HepG2 (cell line): ENCODE measurements at places on chromosomes 11 and 22. TPM values are rescaled to one million over a fixed set of nuclear protein-coding genes. Genes with fewer than 3 reads are reported as not detected.

DNA sequence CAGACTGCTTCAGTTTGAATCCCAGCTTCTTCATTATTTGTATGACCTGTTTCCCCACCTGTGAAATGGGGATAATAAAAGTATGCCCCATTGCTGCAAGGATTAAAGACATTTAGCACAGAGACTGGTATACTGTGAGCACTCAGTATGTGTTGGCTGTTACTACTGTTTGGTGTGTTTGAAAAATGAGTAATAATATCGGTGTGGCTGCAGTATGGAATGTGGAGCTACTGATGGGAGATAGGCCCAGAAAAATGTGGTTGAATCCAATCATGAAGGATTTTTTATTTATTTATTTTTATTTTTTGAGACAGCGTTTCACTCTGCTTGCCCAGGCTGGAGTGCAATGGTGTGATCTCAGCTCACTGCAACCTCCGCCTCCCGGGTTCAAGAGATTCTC is 9.1 kb upstream of the C1QTNF4 start:
- no peak for DNase-seq

DNA sequence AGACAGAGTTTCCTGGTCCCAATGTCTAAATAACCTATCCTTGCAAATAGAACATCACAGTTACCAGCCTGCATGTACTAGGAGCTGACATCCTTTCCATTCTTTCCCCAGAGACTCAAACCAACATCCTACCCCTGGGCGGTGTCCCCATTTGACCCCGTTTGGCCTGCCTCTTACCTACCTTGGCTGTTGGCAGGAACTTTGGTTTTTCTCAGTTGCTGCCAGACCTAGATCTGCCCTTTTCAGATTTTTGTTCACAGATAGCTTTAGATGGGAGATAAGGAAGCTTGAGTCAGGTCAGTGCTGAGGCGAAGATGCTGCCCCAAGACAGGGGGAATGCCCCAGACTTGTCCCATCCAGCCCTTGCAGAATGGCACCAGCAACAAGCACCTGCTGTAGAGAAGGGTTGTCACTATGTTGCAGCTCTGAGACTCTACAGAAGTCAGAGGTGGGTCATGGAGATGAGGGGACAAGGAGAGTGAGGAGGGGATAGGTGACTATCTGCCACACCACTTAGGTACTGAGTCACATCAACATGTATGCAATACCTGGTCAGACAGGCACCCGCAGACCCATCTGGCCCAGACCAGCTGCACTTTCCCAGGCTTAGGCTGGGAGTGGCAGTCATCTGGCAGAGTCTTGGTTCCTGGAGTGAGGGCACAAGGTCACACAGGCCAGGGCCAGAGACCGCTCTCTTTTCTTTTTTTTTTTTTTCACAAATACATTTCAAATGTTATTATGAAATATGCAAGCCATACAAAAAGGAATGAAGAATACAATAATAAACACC is 61.5 kb upstream of the POU2AF1 start:
- no peak for DNase-seq

GRCh38 chr11:77071671-77072605 is 5.2 kb downstream of the CAPN5 start:
- DNase-seq, result no peak

DNA sequence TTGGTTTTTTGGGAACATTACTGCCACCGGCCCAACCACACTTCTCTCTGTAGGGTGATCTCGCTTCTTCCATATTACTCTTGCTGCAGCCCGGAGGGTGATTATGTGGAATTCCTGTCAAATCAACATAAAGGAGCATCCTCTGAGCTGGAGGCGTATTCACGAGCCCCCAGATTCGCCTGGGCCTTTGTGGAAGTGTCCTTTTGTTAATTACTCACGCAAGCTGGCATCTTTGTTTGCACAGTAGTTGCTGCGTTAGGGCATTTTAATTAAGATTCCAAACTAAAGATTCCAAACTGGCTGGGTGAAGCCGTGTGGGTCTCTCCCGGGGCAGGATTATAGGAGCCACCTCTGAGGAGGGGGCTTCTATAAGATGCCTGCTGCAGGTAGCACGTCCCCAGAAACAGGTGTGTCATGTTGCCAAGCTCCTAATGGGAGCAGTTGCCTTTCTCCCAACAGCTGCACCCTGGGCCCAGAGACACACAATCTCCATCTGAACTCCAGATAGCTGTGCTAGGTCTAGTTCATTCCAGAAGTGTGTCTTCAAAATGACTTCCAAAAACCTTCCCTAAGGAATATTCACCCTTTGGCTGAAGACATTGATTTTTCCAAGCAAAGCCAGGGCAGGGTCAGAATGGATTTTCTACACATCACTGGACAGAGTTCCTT is 40.9 kb downstream of the SHISAL1 start:
- DNase-seq, result no peak

DNA sequence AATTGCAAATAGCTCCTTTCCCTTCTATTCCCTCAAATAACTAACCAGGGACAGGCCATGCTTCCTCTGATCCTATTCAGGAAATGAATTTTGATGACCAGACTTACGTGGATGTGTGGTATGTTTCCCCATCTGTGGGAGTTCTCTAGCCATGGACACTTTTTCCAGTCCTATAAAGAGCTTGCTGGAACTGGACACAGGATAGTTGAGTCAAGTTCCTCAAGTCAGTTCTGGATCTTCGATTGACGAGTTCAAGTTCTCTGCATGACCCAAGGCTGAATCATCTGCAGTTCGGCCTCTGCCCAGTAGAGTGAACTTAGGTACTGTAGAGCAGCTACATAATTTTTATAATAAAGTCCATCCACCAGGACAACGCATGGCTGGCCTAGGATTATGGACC is 52.7 kb upstream of the CCND1 start:
- DNase-seq, result peak; percentile 28

- no peak for DNase-seq
Observed at GRCh38 chr11:74490941-74491340, 2.6 kb downstream of the LIPT2 start.

PHLDB1 gene
- total RNA-seq, result 9.9 and 13.8 TPM in 2 replicates

DNA sequence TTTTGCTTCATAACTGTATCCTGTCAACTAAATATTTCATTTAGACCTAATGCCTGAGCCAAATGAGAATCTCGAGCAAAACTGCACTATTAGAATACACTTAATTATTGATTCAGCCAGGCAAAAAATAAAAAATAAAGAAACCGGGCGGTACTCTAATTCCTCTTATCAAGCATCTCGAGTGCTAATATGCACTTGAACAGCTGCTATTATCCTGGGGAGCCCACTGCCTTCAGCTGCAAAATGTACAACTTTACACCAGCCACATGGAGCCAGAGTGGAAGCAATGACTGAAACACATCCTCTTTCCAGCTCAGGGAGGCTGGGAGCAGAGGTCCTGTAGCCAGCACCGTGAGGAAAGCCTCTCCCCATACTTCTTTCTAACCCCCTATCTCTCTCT is 390.0 kb upstream of the CADM1 start:
- no peak for DNase-seq
